ENCODE measurements at places on chromosomes 12 and 14. TPM values are rescaled to one million over a fixed set of nuclear protein-coding genes. Genes with fewer than 3 reads are reported as not detected.

DNA sequence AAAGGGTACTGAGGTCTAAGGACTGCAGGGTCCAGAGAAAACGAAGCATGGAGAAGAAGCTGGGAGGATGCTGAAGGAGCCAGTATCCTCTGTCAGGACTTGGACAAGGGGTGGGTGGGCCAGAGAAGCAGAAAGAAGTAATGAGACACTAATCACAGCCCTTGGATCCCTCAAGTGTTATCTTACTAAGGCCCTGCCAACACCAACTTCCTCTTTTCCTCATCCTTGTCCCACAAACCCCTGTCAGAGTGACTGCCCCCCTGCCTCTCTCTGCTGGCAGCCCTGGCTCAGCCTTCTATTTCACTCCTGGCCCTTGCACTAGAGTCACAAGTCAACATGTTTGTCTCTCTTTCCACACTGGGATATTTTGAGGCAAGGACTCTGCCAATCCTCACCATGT, 3.8 kb upstream of the ASIC1 start:
- no peak for DNase-seq

- no peak for DNase-seq
These were observed 53.0 kb upstream of the FRS2 start for GRCh38 chr12:69417231-69417630.

- no peak for DNase-seq
These were observed 294.5 kb downstream of the CACNA1C start for GRCh38 chr12:2347137-2347843.

DNA sequence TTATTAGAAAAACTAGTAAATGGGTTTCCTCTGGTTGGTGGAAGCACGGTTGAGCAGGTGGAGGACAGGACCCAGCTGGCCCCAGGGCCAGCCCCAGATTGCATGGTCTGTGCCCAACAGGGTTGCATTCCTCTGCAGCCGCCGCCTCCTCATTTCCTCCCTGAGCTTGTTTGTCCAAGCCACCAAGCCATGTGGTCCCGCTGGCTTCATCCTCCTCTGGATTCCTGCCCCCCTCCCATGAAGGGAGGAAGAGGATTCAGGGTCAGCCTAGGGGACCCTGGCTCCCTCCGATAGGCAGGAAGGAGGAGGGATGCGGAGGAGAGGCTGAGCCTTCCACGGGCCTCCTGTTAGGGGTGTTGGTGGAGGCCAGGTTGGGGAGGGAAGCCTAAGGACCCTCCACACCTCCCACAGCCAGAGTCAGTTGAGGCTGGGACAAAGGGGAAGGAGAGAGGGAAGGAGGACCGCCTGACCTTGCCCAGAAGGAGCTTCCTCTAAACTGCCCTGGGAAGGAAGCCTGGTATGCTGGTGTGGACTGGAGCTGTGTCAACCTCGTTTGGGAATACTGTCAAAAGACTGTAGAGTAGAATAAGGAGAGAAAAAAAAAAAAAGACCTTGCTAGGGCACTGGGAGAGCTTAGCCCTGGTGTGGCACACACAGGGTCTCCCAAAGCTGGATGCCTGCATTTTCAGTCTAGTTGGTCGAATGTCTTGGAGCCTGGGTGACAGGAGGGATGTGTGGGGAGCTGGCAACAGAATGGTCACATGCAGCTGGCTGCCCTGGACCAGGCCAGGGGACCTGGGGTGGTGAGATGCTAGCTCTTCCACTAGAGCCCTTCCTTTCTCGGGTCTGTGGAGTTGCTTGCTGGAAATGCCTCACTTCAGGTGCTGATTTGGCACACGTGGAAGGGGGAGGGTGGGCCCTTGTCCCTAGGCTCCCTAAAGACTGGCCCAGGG, 42.4 kb downstream of the PLEKHG3 start:
- DNase-seq, result no peak

DNA sequence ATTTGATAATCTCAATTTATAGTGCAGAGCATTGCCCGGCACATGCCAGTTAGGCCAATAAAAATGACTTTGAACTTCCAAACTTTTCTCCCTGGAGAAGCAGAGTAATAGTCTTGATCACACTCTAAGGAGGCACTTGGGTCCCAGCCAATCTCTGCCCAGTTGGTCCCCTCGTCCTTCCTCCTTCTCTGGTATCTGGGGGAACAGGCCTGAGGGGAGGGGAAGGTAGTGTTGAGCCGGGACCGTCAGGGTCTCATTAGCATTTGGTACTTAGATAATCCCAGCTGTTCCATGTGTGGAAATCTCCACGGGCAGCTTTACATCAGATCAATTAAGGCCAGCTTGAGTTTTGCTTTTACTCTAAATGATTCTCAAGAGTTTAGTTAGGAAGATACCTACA, 70.1 kb downstream of the ZNF641 start:
- no peak for DNase-seq

- DNase-seq, result no peak
These were observed 91.0 kb downstream of the RBM19 start for GRCh38 chr12:113874999-113875561.

- DNase-seq, result peak; percentile 80
These were observed 27.7 kb upstream of the HIGD1C start for GRCh38 chr12:50924439-50925341.

Gene CD9
- total RNA-seq, result 470 TPM

Gene TMX1
- total RNA-seq, result 39.7 TPM

Gene EIF2S3B
- 2.5 TPM for total RNA-seq

Measured in mammary epithelial cell (primary cell).